Left lung (tissue), 14 donors: ENCODE measurements at places on chromosomes 5 and 9.

- no peak for DNase-seq
Measured at GRCh38 chr9:22170990-22171670, 162.0 kb upstream of the CDKN2B start.

- DNase-seq: no peak
Measured at GRCh38 chr9:34773955-34774354, 64.0 kb upstream of the CCL21 start.

- no peak for DNase-seq
Measured at GRCh38 chr5:150503977-150504620, 3.8 kb upstream of the NDST1 start.

DNA sequence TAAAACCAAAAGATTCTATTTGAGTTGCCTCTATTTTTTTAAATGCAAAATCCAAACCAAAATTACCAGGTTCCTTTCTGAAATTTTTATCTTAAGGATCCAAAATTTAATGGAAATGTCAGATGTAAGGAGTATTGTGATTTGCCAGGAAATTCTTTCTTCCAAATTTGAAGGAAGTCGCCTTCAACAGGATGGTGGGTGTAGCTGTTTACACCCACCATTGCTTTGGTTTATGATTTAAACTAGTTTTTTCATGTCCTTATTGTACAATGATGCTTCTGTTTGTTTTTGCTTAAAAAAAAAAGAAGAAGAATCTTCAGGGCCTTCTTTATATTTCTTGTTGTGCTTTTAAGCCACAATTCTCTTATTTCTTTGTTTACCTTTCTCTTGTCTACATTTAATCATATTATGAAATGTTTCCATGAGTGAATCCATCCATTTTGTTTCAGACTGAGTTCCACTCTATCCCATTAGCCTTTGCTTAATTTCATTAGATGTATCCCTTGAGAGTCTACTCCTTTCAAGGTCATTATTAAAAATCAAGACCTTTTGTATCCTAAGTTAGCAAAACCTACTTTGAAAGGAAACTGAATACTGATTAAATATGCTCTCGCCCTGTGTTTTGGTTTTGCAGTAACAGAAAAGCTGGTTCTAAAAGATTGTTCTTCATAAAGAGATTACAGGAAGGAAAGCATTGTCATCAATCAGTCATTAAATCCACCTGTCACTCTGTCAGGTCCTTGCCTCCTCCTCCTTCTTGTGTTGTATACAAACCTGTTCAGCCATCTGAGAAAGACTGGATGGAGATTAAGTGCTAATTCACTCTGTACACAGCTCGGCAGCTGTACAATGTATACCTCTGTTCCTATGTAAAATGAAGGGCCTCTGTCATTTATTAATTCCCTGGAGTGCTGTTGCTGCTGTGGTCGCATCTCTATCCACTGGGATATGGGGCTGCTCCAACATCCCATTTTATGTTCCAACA is 45.5 kb upstream of the SLC2A8 start:
- DNase-seq: no peak

GRCh38 chr5:35066260-35066795 is 18.6 kb upstream of the AGXT2 start:
- DNase-seq: no peak
